Germinal center (tissue), 1 donor: ENCODE measurements at places on chromosomes 2 and 18.

- DNase-seq, result no peak
These were observed 21.7 kb downstream of the TFPI start for GRCh38 chr2:187532333-187533120.

- no peak for DNase-seq
These were observed 326.2 kb upstream of the LRATD1 start for GRCh38 chr2:14306268-14306861.

DNA sequence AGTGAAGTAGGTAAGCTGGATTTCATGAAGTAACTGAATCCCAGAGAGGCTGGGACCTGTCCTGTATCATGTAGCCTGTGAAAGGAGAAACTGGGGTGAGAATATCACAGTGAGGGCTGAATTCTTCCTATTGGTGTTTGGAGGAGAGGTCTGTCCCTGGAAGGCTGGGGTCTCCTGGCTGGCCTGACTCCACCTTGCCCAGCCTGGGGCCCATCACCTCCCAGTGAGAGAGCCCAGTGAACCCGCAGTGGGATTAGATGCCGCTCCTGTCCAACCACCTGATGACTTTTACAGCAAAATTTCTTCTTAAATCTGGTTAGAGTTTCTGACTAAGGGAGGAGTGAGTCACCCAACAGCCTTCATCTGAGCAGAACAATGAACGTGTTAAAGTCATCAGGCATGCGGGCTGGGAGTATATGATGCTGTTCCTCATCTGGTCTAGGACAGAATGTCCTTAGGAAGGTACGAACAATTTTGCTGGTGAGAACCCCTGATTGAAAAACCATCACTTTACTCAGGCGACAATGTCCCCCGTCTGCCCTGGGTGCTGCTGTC lies 152.9 kb downstream of the LPIN1 start:
- no peak for DNase-seq

DNA sequence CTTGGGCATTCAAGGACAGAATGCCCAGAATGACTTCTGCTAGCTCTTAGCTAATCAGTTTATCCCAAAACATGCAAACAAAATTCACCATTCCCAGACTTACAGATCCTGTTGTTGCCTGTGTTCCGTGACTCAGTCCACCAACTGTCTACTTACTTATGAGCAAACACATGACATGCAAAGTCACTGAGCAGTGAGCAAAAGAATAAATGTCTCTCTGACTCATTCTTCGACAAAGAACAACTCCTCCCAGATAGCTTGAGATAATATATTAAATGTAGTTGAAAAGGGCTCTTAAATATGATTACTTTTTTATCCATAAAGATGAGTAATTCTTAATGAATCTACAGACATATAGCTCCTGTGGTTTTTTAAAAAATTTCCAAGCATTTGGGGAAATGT lies 9.0 kb upstream of the CREG2 start:
- DNase-seq, result no peak

- no peak for DNase-seq
These were observed 178.0 kb downstream of the UBE2E3 start for GRCh38 chr2:181158427-181158826.

DNA sequence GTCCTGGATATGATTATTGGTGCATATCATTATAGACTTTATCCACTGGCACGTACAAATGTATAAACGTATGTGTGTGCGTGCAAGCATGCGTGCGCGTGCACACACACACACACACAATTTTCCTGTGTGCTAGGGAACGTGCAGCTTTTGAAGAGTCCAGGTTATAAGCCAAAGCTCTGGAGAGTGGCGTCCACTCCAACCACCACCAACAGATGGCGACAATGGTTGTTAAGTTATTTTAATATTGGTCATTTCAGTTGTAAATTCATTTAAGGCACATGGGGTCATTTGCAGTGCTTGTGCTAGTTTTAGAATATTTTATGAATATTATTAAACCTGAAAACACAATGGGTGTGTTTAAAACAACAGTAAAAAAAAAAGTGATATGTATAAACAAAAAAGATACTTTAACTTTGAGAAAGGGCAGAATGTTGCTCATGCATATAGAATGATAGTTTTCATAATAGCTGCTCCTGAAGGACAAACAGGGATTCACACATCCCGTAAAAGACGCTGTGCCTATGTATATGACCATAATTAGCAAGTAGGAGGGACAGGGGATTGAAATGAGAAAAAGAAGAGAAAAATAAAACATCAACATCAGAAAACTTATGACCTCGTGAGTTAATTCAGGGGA lies 124.2 kb upstream of the ITGB6 start:
- DNase-seq, result peak; percentile 11

- peak; percentile 9 for DNase-seq
These were observed 497.8 kb downstream of the EIPR1 start for GRCh38 chr2:2879781-2880180.
